Nasal cavity respiratory epithelium epithelial cell of viscerocranial mucosa (primary cell): ENCODE measurements at places on chromosomes 12 and 14. TPM values are rescaled to one million over a fixed set of nuclear protein-coding genes. Genes with fewer than 3 reads are reported as not detected.

Gene CCDC59
- 86.1 and 112 TPM in 2 replicates for total RNA-seq

Gene EXOC3L4
- total RNA-seq = not detected in 2 replicates

Gene SMOC1
- 4.3 and 13.7 TPM in 2 replicates for total RNA-seq

Gene DTX3
- 3.1 and 7.0 TPM in 2 replicates for total RNA-seq

Gene DEPDC4
- 1.0 and 2.6 TPM in 2 replicates for total RNA-seq

Gene POLE2
- 1.4 and 2.4 TPM in 2 replicates for total RNA-seq
